NCI-H1417 treated with DMSO at 0.1 percent for 48 hours (cell line): ENCODE measurements at places on chromosomes 3 and 15.
A peak's percentile ranks its signal among the peaks of the same experiment; 100 is the strongest.

- no peak for DNase-seq
Observed at GRCh38 chr3:179528772-179529171, 34.0 kb upstream of the ACTL6A start.

DNA sequence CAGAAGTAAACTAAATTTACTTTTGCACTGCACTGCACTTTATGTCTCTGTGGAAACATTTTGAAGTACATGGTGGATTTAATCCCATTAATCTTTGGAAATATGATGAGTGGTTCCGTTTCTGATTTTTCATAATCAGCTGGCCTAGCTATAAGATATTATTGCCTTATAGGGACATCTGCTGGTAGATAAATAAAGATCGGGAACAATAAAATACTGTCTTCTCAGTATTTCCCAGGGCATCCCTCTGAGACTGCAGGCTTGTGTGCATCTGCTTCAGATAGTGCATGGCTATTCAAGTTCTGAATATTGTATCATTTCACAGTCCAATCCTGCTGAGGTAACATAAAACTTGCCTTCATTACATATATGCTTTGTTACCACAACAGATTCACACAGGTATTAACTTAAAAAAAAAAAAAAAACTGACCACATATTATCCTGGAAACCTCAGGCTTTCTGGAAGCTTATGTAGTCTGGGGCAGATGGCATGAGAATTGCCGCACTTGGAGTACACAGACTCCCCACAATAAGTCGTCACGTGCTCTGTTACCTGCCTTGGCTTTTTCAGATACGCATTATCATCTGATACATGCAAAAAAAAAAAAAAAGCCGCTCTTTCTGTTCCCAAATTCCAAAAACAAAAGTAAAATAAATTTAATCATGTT is 330.8 kb upstream of the AGTR1 start:
- peak; percentile 10 for DNase-seq

DNA sequence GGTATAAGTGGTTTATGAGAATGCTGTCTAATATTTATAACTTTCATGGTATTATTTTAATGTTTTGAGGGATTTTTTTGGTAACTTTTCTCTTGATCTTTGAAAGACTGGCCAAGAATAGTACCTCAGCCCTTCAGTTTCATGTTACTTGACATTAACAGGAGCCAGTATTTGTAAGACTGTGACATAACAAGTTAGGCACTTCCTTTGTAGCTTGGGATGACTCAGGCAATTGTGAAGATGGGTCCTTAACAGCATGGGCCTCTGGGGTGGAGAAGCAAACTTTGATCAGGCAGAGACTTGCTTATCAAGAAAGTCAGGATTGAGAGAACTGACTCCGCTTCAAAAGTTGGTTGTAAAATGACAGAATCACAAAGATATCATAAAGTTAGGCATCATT is 9.5 kb downstream of the LRRC49 start:
- no peak for DNase-seq

DNA sequence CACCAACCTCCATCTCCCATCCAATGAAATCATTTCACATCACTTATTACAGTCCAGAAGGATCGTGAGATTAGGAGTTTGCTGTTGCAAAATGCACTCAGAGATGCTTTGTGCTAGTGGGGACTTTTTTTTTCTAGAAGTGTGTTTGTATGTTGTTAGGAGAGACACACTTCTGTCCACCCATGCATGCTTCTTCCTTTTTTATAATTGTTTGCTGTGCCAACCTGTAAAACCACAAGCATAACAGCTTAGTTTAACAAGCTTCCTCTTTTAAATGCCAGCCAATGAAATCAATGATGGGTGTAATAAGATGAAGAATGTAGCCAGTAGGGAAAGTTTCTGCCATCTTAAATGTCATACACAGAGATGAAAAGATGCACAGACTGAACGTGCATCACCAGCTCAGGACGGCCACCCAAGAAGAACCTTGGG is 305.6 kb upstream of the STT3B start:
- DNase-seq: no peak
